ENCODE measurements at places on chromosomes 5 and 9.
A peak's percentile ranks its signal among the peaks of the same experiment; 100 is the strongest.

DNA sequence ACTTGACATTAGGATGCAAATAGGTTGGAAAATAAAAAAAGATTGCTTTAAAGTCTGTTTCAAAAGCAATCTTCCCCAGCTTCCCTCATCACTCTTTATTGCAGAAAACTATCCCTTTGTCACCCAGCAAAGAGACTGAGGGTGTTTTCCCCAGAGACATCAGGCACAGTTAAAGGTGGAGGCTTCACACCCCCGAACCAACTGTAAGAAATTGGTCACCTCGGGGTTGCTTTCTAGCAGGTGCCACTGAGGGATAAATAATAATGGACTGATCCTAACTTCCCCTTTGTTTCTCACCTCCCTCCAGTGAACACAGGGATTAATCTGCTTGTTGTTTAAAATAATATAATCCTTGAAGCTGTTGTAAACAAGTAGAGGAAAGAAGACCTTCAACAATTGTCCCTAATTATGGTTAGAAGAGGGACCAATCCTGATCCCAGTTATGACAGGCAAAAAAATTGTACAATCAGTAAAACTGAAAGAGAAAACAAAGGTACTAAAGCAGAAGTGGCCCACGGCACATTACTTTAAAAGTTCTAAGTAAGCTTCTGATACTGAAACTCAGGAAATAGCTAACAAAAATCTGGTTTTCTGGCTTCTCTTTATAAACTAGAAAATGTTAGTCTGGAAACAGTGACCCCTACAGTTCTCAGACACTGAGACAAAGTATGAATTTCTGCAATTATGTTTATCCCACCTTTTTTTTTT, 6.6 kb upstream of the PCSK1 start:
- DNase-seq: no peak

DNA sequence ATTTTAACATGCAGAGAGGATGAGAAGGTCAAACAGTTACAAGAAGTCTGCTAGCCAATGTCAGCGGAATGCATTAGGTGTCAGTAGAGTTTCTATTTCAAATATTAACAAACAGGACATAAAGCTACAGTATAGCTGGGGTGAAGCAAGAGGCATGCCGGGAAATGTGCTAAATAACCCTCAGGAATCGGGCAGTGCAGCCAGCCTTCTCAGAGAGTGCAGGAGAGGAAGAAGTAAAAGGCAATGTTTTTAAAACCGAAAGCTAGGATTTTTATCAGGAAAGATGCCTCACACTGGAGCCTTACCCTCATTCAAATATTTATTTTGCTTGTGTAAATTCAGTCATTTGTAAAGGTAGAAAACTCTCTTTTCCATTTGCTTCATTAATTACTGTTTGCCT, 59.1 kb upstream of the SH3GL2 start:
- no peak for DNase-seq

DNA sequence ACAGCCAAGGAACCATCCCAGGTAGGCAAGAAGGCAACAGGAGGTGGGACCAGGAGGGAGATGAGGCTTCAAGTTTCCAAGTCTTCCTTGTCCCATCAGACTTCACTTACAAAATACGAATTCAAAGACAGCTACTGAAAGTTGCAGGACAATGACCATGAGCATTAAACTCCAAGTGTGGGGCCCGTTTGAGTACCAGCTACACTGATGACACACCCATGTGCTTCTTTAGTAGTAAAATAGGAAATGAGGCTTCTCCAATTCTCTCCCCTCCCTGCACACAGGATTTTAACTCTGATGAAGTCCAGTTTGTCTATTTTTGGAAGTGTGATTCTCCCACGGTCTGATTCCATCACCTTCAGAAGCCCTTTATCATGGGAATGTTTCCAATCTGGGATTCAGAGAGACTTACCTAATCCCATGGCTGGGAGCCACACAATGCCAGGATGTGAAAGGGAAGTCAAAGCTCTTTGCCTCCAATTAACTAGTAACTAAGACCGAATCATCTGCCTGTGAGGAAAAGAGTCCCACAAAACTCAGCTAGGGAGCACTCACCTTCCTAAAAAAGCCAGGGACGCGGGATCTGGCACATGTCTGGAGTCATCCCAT, 222.8 kb upstream of the MSX2 start:
- no peak for DNase-seq

- DNase-seq: no peak
These were observed 2.8 kb upstream of the CCDC125 start for GRCh38 chr5:69335341-69335935.

DNA sequence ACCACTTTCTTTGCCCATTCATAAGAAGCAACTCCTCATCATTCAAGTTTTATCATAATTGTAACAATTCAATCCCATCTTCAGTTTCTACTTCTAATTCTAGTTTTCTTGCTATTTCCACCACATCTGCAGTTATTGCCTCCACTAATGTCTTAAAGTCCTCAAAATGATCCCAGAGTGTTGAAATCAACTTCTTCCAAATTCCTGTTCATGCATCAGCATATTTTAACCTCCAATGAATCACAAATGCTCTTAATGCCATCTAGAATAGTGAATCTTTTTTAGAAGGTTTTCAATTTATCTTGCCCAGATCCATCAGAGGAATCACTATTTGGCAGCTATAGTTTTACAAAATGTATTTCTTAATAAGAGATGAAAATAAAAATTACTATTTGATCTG, 3.2 kb upstream of the SRP19 start:
- no peak for DNase-seq

- DNase-seq: no peak
These were observed 12.0 kb downstream of the TNC start for GRCh38 chr9:115106001-115106400.

- DNase-seq: peak; percentile 88
These were observed 85.0 kb upstream of the MELK start for GRCh38 chr9:36487482-36488388.

- no peak for DNase-seq
These were observed 178.0 kb downstream of the YIPF5 start for GRCh38 chr5:143992496-143992895.

GRCh38 chr9:92234514-92234913, 59.0 kb downstream of the IARS1 start:
- DNase-seq: no peak

DNA sequence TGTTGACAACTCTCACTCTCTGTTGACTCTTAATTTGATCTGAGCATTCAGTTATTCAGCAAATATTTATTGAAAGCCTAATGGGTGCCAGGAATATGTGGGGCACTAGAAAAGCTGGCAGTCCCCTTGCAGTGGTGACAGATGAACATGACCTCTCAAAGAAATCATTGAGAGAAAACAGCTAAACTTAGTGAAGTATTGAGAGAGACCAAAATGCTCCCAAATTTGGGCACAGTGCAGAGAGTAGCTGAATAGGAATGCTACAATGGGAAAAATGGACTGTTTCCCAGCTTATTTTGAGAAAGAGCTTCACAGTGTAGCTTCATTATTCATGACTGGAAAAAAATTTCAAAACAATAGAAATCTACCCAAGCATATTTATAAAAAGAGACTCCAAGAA, 257.9 kb downstream of the SGCD start:
- peak; percentile 29 for DNase-seq

DNA sequence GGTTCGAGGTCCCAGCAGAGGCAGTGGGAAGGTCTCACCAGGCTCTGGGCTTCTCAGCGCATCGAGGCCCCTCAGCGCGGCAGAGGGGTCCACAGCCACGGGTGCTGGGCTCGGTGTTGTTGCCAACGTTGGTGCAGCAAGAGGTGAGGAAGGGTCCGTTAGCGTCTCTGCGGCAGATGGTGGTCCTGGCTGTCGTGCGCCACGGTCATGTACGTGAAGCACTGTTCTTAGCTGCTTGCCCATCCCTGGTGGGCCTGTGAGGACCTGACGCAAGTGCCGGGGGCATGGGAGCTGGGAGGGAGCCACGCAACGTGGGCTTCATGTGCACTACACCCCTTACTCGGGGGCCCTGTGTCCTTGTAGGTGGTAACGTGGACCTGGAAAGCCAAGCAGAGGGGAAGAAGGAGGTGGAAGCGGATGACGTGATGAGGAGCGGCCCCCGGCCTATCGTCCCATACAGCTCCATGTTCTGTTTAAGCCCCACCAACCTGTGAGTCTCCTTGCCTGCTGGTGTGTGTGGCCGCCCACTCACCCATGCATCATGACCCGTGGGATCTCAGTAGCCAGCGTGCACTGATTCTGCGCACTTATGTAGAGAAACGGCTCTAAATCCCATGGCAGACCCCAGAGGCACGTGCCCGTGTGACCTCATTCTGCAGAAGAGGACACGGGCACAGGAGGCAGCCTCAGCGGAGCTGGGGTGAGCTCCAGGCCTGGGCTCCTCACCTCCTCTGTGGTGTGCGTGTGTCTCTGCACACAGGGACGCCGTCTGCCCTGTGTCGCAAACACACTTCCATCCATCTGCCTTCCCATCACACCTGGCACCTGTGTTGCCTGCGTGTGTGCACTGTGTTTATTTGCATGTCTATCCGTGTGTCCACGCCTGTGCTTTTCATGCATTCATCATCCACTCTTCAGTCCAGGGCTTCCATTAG, 166.1 kb downstream of the CACNA1B start:
- DNase-seq: no peak

GRCh38 chr9:16193066-16193465, 640.2 kb downstream of the CCDC171 start:
- DNase-seq: no peak

- DNase-seq: no peak
These were observed 98.3 kb upstream of the FBN2 start for GRCh38 chr5:128636361-128636760.

- peak; percentile 52 for DNase-seq
These were observed 54.8 kb upstream of the CDKN2AIPNL start for GRCh38 chr5:134466241-134467069.

- DNase-seq: no peak
These were observed 30.9 kb downstream of the PDE6A start for GRCh38 chr5:149913436-149914419.

DNA sequence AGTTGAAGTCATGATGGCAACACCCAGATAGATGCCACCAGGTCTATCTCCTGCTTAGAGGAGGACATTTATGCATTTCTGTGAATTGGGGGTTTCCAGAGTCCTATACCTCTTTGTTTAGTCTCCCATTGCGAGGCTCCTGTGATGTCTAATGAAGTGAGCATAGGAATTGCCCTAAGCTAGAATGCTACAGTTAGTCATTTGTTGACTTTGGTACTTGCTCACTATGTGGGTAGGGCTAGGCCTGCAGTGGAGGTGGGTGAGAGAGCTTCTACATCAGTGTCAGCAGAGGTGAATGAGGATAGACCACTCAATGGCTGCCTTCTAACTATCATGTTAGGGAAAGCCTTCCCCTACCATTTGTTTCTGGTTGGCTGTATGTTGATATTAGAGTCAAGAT, 173.3 kb upstream of the POC5 start:
- no peak for DNase-seq

GRCh38 chr9:115598751-115599150, 480.8 kb upstream of the TNC start:
- DNase-seq: no peak

DNA sequence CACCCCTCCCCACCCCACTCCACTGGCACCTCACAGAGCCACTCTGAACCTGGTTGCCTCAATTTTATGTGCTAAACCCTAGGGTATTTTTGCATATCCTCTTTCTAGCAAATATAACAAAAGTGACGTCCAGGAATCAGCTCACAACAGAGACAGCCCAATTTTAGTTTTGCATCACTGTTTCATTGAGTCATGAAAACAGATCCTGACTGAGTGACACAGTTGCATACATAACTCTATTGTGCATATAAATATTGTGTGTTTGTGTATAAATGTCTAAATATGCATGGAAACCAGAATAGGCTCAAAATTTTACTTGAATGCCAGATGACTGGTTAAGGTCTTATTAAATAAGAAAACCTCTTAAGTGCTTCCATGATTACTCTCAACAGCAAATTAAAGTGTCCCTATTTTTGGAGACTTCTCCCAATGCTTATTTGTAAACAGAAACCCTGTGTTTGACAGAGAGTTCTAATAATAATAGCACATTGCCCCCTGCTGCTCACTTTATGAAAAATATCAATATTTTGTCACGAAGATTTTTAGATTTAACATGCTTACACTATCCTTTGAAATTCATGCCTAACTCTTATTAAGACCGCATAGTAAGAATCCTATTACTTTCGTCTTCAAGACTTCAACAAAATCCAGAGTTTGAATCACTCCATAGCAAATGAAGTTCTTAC, 75.5 kb upstream of the PRRC1 start:
- DNase-seq: no peak

GRCh38 chr5:144254552-144254951, 83.9 kb downstream of the KCTD16 start:
- no peak for DNase-seq

- no peak for DNase-seq
These were observed 158.9 kb upstream of the FREM1 start for GRCh38 chr9:15069106-15069505.

DNA sequence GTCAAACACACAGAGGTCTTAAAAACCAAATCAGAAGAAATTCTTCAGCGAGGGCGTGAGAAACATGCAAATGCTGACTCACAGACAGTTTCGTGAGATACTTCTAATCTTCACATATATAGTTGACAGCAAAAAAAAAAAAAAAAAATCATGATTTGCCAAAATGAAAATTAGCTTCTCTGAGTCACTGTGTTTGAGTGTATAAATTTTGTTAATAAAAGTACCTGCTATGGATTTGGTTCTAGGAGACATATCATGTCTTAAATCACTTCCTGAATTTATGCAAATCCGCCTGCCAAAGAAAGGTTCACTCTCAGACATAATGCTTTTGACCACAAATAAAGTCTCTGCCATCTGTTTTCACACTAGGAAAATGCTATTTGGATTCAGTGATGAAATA, 114.3 kb downstream of the SLC1A3 start:
- no peak for DNase-seq

DNA sequence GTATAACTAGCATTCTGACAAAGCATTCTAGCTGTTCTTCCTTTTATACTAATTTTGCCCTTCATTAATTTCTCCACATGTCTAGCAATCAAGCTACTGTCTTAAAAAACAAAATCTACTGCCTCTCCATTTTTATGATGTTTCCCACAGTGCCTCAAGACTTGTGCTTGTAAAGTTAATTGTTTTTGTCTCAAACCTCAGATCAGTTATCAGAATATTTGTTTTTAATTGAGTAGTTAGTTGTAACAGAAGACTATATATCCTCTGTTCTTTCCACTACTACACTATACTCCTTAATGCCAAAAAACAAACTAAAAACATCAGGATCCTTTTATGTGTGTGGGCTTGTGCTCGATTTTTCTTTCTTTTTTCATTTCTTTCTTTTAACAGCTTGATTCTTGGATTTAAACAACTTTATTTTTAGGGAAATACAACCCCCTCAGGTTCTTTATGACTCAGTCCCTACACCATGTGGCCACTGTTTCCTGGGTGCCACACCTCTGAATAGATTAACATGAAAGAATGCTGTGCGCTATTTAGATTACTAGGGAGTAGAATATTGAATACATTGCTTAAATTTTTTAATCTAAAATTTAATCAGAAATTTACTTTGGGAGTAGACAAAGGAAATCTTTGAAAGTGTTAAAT, 1.2 kb downstream of the ASPN start:
- no peak for DNase-seq

- DNase-seq: no peak
These were observed 87.8 kb upstream of the APC start for GRCh38 chr5:112649882-112650281.

DNA sequence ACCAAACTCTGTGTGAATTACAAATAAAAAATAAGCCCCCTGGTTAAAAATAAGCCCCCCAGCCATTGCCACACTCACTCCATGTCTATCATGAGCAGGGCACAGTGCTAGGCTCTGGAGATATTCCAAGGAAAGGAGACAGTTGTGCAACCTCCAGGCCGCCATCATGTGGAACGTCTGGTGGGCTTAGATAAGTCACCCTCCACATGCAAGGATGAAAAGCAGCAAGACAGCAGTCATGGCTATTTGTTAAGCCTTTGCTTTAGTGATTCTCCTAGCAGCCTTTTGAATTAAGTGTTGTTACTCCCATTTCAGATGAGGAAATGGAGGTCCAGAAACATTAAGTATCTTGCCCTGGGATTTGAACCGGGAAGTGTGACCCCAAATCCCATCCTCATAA, 94.8 kb downstream of the DCP2 start:
- DNase-seq: no peak

All from NCI-H1105 (cell line).